ENCODE measurements at places on chromosomes 11 and 22.

- DNase-seq = no peak
Measured at GRCh38 chr11:128940603-128941002, 2.1 kb downstream of the TP53AIP1 start.

DNA sequence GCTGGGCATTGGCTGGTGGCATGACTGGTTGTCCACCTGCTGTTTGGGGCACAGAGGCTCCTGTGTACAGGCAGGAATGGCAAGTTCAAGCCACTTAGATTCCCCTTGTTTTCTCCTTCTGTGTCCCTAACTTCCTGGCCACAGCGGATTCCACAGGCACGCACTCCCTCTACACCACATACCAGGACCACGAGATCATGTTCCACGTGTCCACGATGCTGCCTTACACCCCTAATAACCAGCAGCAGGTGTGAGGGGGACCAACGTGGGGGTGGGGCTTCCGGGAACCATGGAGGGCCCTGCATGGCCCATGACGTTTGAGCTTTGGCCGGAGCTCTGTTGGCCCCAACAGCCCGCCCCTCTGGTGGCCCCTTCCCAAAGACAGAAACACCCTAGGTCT, 7.8 kb downstream of the SIPA1 start:
- no peak for DNase-seq

- DNase-seq = no peak
Measured at GRCh38 chr11:116823031-116823843, at the start of gene APOA4. TSS of gene APOA4 (minus strand) at chr11:116823304. CDS start at chr11:116823191, 113 bp downstream.

DNA sequence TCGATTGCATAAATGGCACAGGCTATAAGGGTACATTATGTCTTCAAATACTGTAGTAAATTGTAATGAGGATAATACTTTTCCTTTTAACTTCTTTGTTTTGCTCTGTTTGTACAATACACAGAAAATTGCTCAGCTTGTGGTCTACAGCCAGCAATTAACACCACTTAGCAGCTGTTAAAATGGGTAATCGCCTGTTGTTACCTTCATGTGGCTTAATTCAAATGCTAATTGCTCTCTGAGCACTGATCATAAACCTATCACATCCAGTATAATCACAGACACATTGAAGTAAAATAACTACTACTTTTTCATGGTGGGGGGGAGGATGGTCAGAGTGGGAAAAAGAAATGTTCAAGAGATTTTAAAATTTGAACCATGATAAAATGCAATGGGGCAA, 1164.1 kb upstream of the CNTN5 start:
- no peak for DNase-seq

DNA sequence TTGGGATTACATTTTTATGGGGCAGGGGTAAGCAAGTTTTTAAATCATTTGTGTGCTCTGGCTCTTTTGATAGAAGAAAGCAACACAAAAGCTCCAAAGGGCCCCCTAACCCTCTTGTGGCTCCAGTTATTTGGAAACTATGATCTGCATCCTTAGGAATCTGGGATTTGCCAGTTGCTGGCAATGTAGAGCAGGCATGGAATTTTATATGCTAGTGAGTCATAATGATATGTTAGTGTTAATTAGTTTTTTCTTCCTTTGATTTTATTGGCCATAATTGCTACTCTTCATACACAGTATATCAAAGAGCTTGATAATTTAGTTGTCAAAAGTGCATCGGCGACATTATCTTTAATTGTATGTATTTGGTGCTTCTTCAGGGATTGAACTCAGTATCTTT, 10.1 kb downstream of the RAG1 start:
- no peak for DNase-seq

GRCh38 chr11:59610289-59610688, 5.3 kb downstream of the OSBP start:
- DNase-seq = no peak

- DNase-seq = no peak
Measured at GRCh38 chr11:67310246-67311050, 7.1 kb downstream of the SSH3 start.

DNA sequence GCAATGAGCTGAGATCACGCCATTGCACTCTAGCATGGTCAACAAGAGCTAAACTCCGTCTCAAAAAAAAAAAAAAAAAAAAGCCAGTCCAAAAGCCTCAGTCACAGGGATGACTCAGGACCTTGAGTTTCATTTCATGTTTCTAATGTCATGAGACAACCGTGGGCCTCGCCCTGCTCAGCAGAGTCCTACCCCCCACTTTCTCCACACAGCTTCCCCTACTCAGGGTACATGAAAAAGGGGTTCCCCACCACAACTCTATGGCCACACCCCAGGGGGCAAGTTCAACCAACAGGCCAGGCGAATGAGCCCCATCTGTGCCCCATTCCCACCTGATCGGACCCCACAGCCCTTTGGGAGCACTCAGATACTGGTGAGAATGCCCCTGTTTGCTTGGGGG, 24.3 kb upstream of the ADA2 start:
- no peak for DNase-seq

DNA sequence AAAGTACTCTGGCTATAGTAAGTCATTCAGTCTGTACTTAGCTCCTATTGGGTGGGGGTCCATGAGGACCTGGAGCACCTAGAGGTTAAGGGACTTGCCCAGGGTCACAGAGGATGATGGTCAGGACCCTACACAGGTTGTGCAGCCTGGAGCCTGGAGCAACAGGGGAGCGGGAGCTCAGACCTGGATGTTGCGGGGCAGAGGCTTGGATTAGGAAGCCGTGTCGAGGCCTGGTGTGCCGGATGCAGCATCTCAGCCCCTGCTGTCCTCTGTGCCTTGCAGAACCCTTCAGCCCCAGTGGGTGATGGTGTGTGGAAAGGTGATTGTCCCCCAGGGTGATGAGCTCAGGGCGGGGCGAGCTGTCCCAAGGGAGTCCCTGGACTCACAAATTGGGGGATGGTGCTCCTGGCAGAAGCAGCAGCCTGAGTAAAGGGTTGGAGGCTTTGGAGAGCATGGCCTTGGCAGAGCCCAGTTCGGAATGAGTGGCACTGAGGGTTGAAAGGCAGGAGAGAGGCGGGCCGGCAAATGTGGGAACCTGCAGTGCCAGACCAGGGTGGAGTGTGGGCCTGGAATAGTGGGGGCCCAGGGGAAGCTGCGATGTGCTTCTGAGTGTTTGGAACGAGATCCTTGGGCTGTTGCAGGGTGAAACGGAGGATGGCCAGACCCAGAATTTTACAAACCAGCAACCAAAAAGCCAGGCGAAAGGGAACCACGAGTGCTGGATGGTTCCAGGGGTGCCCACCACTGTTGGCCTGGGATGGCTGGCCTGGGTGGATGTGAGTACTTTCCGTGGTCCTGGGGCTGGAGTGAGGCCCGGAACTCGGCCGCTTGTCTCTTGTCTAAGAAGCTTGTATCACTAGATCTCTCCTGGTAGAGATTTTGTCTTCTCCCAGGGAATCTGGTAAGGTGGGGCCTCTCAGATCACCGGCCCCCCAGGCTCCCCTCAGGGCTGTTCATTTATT, 2.9 kb downstream of the TPCN2 start:
- DNase-seq = no peak

GRCh38 chr11:33405834-33406602, 148.8 kb downstream of the HIPK3 start:
- no peak for DNase-seq

- peak; percentile 22 for DNase-seq
Measured at GRCh38 chr11:124108156-124108555, 7.1 kb upstream of the VWA5A start.

GRCh38 chr22:49235463-49236300, 592.0 kb downstream of the BRD1 start:
- DNase-seq = no peak

GRCh38 chr11:1832211-1832919, 2.4 kb upstream of the SYT8 start:
- peak; percentile 51 for DNase-seq

GRCh38 chr11:114346709-114347141, 50.5 kb downstream of the NNMT start:
- peak; percentile 22 for DNase-seq

- DNase-seq = no peak
Measured at GRCh38 chr22:39405346-39406085, 5.9 kb downstream of the TAB1 start.

- DNase-seq = no peak
Measured at GRCh38 chr11:83115551-83115950, 41.4 kb upstream of the PCF11 start.

- DNase-seq = peak; percentile 28
Measured at GRCh38 chr22:35329114-35329847, 29.6 kb downstream of the TOM1 start.

DNA sequence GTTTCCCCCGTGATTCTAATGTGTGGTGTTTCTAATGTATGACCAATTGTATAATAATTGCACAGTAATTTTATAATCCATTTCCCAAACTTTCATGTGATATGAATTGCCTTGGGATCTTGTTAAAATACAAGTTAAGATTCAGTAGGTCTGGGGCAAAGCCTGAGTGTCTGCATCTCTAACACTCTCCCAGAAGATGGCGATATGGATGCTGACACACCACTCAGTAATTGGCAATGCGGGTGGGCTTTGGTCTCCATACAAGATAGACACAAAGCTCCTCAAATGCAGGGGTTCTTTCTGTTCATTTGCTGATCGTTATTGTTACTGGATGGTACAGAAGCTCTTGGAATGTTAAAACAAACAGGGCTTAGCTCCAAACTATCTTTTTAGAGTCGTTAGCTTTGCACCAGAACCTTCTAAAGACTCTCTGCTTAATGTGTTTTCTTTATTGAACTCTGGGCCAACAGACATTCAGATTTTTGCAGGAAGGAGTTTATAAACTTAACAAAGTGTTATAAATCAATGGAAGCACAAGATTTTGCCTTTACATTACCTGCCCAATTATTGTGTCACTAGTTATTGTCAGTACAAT, 45.4 kb upstream of the ANO3 start:
- DNase-seq = peak; percentile 23

- no peak for DNase-seq
Measured at GRCh38 chr11:106331176-106331575, 253.7 kb downstream of the AASDHPPT start.

GRCh38 chr22:36900225-36900624, 13.2 kb upstream of the CSF2RB start:
- no peak for DNase-seq

DNA sequence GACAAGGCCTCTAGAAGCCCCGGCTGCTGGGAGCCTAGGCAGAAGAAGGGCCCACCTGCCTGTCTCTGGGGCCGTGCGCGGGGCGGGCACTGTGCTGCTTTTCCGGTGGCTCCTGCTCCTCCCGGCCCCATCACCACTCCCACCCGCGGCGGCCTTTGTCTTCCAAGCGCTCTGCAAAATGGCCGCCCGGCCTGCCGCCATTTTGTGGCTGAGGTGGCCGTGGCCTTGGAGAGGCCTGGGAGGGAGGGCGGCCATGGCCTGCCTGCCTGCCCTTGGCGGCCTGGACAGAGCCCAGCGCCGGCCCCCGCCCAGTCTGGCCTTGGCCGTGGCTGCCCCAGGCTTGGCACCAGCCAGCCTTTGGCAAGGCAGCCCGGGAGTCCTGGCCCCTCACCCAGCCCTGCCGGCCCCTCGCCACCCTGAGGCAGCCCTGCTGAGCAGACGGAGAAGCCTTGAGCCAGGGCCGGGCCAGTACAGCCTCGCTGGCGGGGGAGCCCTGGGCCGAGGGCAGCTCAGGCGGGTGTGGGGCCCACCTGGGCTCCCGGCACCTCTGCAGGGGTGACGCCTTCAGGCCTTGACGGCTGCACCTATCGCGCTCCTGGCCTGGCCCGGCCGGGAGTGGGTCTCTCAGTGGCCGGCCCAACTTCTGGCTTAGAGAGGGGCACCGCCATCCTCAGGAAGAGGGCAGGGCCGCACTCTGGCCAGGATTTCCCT, 46.0 kb upstream of the PPARA start:
- no peak for DNase-seq

DNA sequence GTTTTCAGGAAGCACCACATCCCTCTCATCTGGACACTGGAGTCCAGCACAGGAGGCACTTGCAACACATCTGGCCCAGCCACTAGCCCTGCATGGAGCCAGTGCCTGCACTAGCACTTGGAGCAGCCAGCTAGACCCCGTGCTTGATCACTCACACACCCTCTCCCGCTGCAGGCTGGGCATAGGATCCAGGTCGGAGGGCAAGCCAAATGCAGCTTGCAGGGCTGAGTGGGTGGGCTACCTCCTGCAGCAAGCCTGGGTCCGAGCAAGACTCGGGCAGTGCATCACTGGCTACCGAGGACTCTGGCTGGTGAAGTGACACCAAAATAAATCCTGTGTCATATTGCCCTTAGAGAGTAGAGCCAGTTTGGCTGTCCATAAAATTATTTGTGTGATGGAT, 1795.4 kb downstream of the LRRC4C start:
- DNase-seq = no peak

DNA sequence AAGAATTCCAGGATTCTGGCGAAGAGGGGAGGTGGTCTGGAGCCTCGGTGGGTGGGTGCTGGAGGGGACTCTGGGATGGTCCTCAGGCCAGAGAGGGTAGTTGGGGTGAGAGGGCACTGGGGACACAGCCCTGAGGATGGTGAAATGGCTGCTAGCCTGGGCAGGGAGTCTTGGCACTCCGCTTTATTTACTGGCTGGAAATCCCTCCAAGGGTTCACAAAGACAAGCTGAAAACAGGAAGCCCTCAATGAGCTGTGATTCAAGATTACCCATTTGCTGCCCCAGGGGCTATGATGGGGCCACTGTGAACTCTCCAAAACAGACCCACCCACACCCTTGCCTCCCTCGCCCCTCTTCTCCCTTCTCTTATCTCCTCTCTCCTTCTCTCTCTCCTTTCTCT, 71.9 kb downstream of the FBXO7 start:
- DNase-seq = no peak

DNA sequence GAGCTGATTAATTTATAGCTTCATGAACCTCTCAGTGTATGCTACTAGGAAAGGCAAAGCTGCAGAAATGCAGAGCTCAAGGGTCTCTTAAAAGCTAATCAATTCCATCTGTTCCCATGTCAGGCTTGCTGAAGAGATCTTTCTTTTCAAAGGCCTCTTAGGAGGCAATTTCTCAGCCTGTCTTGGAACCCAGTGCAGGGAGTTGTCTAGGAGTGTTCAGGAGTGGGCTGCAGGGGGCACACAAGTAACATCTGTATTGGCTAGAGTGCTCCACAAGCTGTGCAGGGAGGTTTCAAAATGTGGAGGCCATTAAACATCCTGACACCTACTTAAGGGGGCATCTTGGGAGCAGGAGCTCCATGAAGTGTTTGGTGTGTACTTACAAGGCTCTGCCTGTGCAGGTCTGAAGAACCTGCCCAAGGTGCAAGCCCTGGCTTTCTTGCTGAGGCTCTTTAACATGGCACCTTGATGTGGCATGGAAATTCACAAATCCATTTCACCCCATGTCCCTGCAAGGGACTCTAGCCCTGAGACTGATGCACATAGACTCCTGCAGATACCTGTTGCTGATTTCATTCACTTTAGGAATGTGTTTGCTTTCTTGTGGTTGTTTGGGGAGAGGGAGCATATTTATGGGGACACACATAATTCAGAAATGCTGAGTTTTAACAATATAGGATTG, 134.7 kb downstream of the ME3 start:
- DNase-seq = no peak

DNA sequence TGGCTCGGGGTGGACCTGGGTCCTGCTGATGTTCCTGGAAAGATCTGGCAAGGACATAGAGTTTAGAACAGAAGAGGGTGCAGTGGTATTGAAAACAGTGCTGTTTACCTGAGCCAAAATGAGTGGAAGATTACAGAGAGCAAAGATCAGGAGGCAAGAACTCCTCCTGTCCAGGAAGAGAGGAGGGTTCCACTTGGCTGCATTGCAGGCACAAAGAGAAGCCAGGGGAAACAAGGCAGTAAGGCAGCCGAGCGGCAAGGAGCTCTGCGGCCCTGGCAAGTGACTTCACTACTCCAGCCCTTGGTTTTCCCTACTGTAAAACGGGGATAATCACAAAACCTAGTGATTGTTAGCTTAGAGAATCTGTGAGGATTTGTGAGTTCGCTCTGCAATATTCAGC, 3.7 kb upstream of the PACSIN2 start:
- DNase-seq = no peak

- no peak for DNase-seq
Measured at GRCh38 chr22:40240686-40241085, 63.0 kb downstream of the TNRC6B start.

Measured in KBM-7 (cell line).